ENCODE measurements at places on chromosomes 16 and 17. TPM values are rescaled to one million over a fixed set of nuclear protein-coding genes. Genes with fewer than 3 reads are reported as not detected.

The HBA1 gene
- not detected for total RNA-seq

GRCh38 chr17:6548578-6549330, 7.6 kb downstream of the PITPNM3 start:
- no peak for DNase-seq

GRCh38 chr17:13728781-13729180, 127.1 kb upstream of the HS3ST3A1 start:
- no peak for DNase-seq

GRCh38 chr16:84999200-84999599, 12.1 kb downstream of the ZDHHC7 start:
- DNase-seq: no peak

GRCh38 chr16:23562505-23562904, 5.0 kb downstream of the UBFD1 start:
- DNase-seq: no peak

The FAM20A gene
- total RNA-seq: 0.13 TPM

DNA sequence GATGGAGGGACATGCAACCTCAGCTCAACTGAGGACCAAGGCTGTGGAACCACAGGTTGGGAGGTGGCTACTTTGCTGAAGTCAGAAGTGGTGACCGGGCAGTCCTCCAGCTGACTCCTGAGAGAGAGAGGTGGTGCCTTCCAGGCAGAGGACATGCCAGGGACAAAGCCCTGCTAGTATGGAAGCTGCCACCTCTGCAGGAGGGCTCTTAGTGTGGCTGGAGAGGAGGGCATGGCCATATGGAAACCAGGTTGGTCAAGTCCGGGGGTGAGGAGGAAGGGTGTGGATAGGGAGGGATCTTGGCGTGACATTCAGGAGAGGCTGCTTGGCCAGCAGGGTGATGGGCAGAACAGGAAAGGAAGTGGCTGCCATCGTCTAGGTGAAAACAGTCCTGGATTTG, 5.7 kb downstream of the C16orf86 start:
- DNase-seq: no peak

- no peak for DNase-seq
These were observed 2.4 kb upstream of the USP36 start for GRCh38 chr17:78842881-78843565.

DNA sequence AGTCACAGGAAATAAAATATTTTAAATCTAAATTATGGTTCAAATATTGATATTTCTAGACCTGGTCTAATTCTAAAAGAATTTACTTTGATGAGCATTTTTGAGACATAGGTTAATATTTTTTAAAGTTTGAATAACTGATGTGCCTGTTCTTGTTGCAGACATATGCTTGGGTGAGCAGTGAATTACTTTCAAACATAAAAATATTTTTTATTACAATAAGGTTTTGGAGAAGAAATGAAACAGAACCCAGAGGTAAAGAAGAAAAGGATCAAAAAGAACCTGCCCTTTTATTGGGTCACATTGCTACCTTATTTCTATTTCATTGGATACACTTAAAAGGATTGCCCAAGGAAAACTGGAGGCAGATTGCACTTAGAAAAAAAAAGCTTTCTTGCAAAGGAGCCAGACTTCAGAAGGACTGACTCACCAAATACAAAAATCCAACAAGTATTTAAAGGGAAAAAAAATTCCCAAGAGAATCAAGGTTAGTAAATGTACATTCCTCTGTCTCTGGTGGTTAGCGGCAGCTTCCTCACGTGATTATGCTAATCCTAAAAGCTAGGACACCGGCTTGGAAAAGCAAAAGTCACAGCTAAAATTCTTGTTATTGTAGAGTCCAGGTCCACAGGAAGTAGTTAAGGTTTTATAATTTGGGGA, 18.5 kb downstream of the ENPP7 start:
- DNase-seq: peak; percentile 23

The ZNF624 gene
- 8.7 TPM for total RNA-seq

DNA sequence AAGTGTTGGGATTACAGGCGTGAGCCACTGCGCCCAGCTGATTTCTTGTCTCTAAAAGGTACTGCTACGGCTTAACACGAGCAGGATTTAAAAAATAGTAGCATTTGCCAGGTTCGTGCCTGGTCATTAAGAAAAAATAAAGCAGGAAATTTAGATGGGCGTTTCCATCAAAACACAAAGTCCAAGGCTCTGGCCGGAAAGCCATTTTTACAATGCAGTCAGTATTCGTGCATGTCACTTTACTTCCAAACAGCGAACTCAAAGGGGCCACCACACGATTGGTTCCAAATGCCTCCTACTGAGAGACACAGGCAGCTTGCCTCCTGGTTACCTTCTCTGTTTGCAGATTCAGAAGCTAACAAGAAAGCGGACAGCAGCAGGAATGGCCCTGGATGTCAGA, 66.2 kb downstream of the MRM3 start:
- DNase-seq: no peak

DNA sequence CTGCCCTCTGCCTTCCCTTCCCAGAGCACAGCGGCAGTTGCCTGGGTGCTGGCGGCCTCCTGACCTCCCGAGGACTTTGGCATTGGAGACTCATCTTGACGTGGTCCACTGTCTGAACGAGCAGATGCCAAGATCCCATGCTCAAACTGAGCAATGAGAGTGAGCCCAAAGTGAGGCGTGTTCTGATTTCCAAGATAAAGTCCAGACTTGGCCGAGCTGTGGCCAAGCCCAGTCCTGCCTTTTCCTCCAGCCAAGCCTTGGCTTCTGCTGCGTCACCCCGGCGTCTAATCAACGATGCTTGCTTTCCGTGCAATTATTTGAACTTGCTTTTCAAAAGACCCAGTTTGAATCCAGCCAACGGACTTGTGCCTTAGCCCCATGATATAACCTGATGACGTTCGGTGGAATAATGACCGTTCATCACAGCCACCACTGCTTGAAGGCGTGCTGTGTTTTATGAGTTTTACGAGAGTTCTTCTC, 179.2 kb downstream of the IRF8 start:
- no peak for DNase-seq

GRCh38 chr17:43772877-43773648, 5.7 kb downstream of the DUSP3 start:
- no peak for DNase-seq

GRCh38 chr17:16912021-16912962, 59.6 kb downstream of the TNFRSF13B start:
- DNase-seq: no peak

DNA sequence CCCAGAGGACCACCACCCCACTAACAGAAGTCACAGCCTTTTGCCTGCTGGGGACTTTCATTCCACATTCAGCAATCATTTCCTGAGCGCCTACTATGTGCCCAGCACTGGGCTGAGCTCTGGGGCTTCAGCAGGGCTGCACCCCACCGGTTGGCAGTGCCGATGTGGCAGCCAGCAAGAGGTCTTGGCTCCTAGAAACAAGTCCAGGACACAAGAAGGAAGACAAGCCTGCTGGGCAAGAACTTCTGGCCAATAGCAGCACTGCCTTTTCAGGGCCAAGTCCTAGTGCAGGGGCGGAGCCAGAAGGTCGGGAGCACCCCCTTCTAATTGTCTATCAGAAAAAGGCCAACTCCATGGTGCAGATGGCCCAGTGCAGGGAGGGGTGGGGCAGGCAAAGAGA, 13.0 kb upstream of the HOXB9 start:
- DNase-seq: no peak

- DNase-seq: no peak
These were observed 27.2 kb downstream of the MGRN1 start for GRCh38 chr16:4651827-4652226.

The SPEM3 gene
- total RNA-seq: not detected

GRCh38 chr17:1123393-1123831, 56.4 kb downstream of the ABR start:
- DNase-seq: no peak

The RCVRN gene
- 0.21 TPM for total RNA-seq

DNA sequence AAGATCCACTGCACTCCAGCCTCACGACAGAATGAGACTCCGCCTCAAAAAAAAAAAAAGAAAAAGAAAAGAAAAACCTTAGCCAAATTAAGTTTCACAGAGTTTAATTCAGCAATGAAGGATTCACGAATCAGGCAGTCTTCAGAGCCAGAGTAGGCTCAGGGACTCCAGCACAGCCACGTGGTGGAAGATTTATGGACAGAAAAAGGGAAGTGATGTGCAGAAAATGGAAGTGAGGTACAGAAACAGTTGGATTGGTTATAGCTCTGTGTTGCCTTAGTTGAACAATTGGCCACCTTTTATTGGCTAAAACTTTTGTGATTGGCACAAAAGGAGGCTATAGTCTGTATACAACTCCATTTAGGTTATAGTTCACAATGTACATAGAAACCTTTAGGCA, 256.6 kb downstream of the HS3ST3B1 start:
- no peak for DNase-seq

DNA sequence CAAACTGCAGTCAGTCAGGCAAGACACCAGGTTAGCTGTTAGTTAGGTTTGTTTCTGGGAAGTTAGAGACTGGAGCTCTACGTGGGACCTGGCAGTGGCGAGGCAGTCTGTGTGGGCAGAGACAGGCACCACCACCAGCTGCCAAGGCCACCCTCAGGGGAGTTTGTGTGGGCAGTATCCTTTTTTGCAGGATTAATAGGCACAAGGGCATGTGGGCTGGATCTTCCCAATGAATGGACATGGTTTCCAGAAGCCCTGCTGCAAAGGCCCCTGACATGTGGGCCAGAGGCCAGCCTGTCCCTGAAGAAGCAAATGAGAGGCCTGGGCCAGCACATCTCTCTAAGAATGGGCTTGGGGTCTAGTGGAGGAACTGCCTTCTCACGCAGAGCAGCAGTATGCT, 19.2 kb upstream of the SREBF1 start:
- DNase-seq: no peak

GRCh38 chr16:22813223-22813947, 577 bp upstream of the HS3ST2 start:
- DNase-seq: no peak

The CLEC10A gene
- not detected for total RNA-seq

- DNase-seq: no peak
These were observed 96.2 kb downstream of the MYO1D start for GRCh38 chr17:32780721-32781120.

- no peak for DNase-seq
These were observed 1.5 kb downstream of the GRIN2A start for GRCh38 chr16:10180771-10181163.

- no peak for DNase-seq
These were observed 89.7 kb upstream of the CDYL2 start for GRCh38 chr16:80894091-80894490.

The TMIGD1 gene
- total RNA-seq: not detected

Data from kidney epithelial cell (primary cell).